ENCODE measurements at places on chromosomes 13 and 19.

- no peak for DNase-seq
Measured at GRCh38 chr19:19530423-19530804, 1.7 kb downstream of the YJEFN3 start.

DNA sequence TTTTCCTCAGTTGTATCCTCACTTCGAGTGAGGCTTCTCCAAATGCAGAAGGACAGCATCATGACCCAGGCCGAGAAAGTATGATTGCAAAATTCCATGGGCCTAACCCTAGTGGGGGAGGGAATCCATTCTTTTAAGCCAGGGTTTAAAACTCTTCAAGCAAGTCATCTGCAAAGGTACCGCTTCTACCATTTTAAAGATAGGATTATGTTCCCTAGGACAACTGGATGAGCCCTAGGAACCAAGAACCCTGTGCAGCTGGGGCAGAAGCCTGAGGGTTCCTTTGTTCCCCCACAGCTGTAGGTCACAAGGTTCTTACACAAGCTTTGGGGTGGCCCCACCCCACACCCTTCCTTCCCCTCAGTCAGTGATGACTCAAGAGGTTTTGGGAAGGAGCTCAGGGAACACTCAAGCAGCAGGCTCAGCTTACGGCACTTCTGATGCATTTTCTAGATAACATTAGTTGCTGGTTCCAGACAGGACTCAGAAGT is 13.5 kb downstream of the ARL11 start:
- DNase-seq: no peak

- DNase-seq: no peak
Measured at GRCh38 chr19:2266183-2266993, 10.2 kb upstream of the JSRP1 start.

GRCh38 chr13:28043224-28043623 is 54.7 kb upstream of the URAD start:
- DNase-seq: no peak

GRCh38 chr13:87671753-87672605 is 808 bp downstream of the SLITRK5 start:
- peak; percentile 23 for DNase-seq

DNA sequence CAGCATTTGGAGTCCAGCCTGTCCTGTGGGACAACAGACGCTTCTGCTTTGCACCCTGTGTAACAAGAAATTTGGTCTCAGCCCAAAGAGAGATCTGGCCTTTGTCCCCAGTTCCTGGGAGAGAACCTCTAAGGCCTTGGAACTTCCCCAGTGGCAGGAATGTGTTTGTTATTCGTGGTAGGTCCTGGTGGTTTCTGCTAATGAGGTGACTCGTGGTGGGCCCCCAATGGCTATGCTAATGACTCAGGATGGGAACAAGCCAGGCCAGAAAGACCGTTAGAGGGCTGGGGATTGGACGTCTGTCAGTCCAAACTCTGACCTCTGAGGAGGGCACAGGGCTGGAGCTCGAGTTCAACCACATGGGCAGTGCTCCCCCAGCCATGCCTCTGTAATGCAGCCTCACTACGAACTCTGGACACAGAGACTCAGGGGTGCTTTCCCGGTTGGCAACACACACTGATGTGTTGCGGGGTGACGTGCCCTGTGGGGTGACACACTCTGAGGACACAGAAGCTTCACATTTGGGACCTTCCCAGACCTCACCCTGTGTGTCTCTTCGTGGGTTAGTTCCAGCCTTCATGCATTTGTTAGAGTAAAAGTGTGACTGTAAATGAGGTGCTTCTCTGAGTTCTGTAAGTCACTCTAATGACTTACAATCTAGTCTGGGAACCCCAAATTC is 38.9 kb downstream of the TEX29 start:
- DNase-seq: no peak

DNA sequence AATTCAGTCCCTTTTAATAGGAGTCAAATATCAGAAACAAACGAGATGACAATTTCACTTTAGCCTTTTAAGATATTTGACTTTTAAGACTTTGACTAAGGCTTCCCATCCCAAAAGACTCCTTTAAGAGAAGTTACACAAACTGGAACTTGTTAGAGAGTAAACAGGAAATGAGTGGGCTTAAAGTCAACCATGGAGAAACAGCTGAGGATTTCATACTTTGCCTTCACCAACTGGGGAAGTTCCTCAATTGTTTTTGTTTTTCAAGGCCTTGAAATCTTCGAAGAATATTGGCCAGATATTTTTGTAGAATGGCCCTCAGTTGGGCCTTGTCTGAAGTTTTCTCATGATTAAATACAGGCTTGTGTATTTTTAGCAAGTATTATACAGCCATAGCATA is 227.3 kb downstream of the POU4F1 start:
- DNase-seq: no peak

- DNase-seq: no peak
Measured at GRCh38 chr13:28161370-28161769, 23.0 kb downstream of the PAN3 start.

DNA sequence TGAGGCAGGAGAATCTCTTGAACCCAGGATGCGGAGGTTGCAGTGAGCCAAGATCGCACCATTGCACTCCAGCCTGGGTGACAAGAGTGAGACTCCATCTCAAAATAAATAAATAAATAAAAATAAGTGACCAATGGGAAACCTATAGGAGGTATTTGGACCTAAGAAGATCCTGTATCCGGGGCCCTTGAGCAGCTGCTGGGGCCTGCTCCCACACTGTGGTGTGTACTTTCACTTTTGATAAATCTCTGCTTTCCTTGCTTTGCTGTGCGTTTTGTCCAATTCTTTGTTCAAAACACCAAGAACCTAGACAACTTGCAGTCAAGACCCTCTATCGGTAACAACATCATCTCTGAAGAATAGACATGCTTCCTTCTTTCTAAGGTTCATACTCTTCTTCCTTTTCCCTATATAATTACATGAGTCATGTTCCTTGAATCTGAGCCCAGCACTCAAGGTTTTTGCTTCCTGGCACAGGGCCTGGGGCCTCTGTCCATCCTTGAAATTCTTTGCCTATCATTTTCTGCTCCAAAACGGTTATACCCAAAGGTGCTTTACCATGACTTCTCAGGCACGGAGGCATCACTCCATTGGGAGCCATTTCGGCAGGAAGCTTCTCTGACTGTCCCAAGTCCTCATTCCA is 14.2 kb upstream of the PNMA8C start:
- no peak for DNase-seq

DNA sequence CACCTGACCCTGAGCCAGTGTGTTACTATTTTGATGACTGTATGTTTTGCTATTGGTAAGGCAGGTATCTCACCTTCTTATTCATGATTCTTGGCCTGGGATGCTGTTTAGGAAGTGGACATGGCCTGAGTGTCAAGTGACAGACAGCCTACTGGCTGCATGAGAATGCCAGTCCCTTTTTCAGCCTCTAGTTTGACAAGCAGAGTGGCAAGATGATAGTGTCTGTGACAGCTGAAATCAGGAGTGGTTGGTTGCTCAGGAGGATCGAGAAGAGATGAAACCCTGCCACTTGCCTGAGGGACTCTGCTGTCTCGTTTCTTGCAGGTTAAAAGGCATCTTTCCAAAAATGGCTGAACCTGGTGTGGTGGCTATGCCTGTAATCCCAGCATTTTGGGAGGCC is 7.1 kb upstream of the ELOF1 start:
- no peak for DNase-seq

DNA sequence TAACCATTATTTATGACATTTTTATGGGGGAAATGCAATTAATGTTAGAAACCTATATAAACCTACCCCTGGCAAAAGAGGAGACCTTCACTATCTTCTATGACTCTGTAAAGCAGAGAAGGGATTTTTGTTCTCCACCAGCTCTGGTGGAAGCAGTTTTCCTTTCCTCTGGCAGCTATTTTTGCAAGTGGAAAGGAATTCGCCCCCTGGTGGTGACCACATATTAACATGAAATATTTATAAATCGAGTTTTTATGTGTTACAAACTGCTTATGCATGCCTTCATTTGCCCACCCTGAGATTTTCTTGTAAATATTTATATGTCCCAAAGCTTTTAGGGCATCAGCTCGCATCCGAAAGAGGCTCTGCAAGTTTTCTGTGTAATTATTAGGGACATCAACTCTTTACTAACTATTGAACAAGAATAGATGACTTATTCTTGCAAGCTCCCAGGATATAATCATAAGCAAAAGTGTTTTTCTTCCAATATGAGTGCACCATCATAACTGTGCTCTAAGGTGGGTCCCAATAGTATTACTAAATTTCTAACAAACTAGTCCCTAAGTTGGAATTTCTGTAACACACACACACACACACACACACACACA is 62.4 kb downstream of the SERTM1 start:
- DNase-seq: peak; percentile 53

- DNase-seq: no peak
Measured at GRCh38 chr13:114222461-114222968, 12.2 kb upstream of the CDC16 start.

GRCh38 chr19:13823901-13824300 is 28.7 kb downstream of the ZSWIM4 start:
- DNase-seq: no peak

DNA sequence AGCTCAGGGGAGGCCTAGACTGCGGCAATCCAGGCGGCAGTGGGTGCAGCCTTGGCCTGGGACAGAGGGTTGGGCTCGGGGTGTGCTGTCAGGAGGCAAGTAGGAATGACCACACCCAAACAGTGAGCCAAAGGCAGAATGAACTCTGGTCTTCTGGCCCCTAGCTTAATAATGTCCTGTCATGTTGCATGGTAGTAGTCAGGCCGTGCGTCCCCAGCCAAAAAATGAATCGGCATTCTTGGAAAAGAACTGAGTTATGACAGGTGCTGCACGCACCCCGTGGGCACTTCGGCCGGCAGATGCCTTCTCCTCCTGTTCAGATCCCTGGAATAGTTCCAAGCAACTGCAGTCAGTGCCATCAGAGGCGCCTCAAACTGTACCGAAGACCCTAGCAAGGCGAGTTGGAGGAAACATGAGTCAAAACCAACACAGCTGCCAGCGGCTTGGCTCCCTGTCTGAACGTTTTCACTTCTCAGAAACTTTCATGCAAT is 55.9 kb downstream of the ATP7B start:
- no peak for DNase-seq

- DNase-seq: no peak
Measured at GRCh38 chr19:17942582-17943273, 9.9 kb downstream of the CCDC124 start.

GRCh38 chr19:45507872-45508416 is 665 bp downstream of the VASP start:
- no peak for DNase-seq

DNA sequence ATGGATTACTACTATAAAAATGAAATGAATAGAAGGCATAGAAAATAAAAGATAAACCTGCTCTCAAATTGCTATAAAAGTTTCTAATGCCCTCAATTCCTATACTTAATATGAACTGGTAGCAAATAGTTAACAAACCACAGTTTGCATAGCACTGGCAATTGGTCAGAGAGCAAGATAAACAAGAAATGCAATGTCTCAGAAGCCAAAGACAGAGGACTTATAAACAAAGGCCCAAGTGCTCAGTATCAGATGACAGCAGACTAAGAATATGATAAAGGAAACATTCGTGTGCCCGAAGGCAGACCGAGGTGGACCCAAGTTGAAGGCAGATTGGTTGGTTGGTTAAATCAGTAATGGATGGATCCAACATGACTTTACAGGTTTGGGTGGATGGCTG is 50.6 kb downstream of the IPO5 start:
- no peak for DNase-seq

- no peak for DNase-seq
Measured at GRCh38 chr13:50794226-50794625, 49.3 kb downstream of the DLEU7 start.

DNA sequence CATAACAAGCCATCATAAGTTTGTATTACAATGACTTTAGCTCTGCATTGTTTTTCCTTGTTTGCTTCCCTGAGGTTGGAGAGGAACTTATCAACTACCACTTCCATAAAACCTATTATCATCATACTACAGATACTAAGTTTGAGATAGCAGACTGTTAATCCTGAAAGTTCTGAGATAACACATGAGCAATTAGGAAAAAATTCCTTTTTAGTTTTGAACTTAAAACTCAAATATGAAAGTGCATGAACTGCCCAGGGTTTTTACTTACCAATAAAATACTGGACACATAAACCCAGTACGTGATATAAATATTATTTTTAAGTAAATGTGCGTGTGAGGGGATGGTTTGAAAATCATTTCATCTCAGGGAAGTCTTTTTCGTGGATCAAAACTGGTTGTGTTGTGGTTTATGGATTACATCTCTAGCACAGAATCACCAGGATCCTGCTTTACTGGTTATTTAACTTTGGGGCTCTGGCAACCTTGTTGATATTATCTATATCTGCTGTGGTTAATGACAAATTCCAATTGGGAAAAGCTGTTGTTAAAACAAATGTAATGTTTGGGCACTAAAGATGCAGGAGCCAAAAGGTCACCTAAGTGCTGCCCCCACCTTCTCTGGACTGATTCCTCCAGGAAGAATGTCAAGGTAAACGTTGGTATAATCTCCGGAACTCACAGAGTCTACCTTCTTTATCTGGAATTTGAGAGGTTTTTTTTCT is 12.4 kb downstream of the CDX2 start:
- no peak for DNase-seq

- DNase-seq: no peak
Measured at GRCh38 chr19:14843578-14843977, 5.1 kb downstream of the OR7A10 start.

DNA sequence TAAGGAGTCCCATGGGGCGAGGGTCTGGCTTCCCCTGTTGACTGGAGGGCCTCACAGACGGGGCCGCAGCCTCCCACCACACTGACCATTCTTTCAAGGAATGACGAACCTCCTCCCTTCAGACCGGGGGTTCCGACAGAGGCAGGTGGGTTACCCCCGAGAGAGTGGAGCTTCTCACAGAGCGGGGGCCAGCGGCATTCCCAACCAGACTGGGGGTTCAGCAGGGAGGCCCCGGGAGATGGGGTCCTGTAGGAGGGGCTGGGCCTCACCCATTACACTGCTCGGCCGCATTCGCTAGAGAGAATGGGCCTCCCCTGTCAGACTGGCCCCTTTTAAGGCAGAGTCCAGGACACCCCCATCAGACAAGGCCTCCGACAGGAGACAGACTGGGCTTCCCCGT is 15.6 kb upstream of the C2CD4C start:
- no peak for DNase-seq

GRCh38 chr13:106449096-106449495 is 86.4 kb downstream of the EFNB2 start:
- DNase-seq: no peak

GRCh38 chr13:61495648-61496047 is 80.0 kb upstream of the PCDH20 start:
- no peak for DNase-seq

- peak; percentile 3 for DNase-seq
Measured at GRCh38 chr13:98103942-98104880, 38.7 kb upstream of the FARP1 start.

- no peak for DNase-seq
Measured at GRCh38 chr13:94182185-94182761, 297.2 kb downstream of the DCT start.

- no peak for DNase-seq
Measured at GRCh38 chr13:63156816-63157215, 1741.2 kb upstream of the PCDH20 start.

- no peak for DNase-seq
Measured at GRCh38 chr13:42895776-42896175, 96.3 kb downstream of the EPSTI1 start.

- DNase-seq: peak; percentile 15
Measured at GRCh38 chr13:79776531-79777295, 295.8 kb downstream of the NDFIP2 start.

- DNase-seq: peak; percentile 98
Measured at GRCh38 chr19:40444000-40444824, at the start of gene SERTAD3. Gene SERTAD3 (minus strand): TSS chr19:40444335. CDS start chr19:40442080, 2,255 bp downstream.

Data from NCI-H748 treated with DMSO at 0.1 percent for 48 hours (cell line).